ENCODE measurements at places on chromosomes 11 and 22. TPM values are rescaled to one million over a fixed set of nuclear protein-coding genes. Genes with fewer than 3 reads are reported as not detected.

GPHA2 gene
- not detected for polyA plus RNA-seq

MISFA gene
- 18.4 TPM for polyA plus RNA-seq

SCGB1C1 gene
- not detected for polyA plus RNA-seq

MPPED2 gene
- 6.1 TPM for polyA plus RNA-seq

RNF26 gene
- polyA plus RNA-seq: 13.2 TPM

SMIM38 gene
- polyA plus RNA-seq: 0.22 TPM

NXPE1 gene
- 0.03 TPM for polyA plus RNA-seq

MMP12 gene
- not detected for polyA plus RNA-seq

JRKL gene
- 3.4 TPM for polyA plus RNA-seq

KRTAP5-8 gene
- polyA plus RNA-seq: not detected

OR6M1 gene
- not detected for polyA plus RNA-seq

MRGPRG gene
- polyA plus RNA-seq: not detected

RFPL1 gene
- not detected for polyA plus RNA-seq

SCT gene
- polyA plus RNA-seq: 0.64 TPM

OR56B4 gene
- polyA plus RNA-seq: not detected

DAGLA gene
- polyA plus RNA-seq: 1.7 TPM

E2F8 gene
- 0.73 TPM for polyA plus RNA-seq

SMC1B gene
- polyA plus RNA-seq: not detected

RFPL2 gene
- not detected for polyA plus RNA-seq

UBQLN3 gene
- not detected for polyA plus RNA-seq

XBP1 gene
- 138 TPM for polyA plus RNA-seq

MMP10 gene
- polyA plus RNA-seq: not detected

CSNK2A3 gene
- polyA plus RNA-seq: 0.59 TPM

RAB38 gene
- polyA plus RNA-seq: 0.37 TPM

PANX3 gene
- not detected for polyA plus RNA-seq

FZD4 gene
- polyA plus RNA-seq: 13.5 TPM

TMPRSS13 gene
- 0.22 TPM for polyA plus RNA-seq

SART1 gene
- 52.0 TPM for polyA plus RNA-seq

PRCP gene
- polyA plus RNA-seq: 18.0 TPM

ATG16L2 gene
- 66.9 TPM for polyA plus RNA-seq

IGHMBP2 gene
- 9.1 TPM for polyA plus RNA-seq

C11orf65 gene
- polyA plus RNA-seq: 0.29 TPM

C11orf87 gene
- not detected for polyA plus RNA-seq

KREMEN1 gene
- 14.9 TPM for polyA plus RNA-seq

TEX54 gene
- not detected for polyA plus RNA-seq

HPX gene
- polyA plus RNA-seq: 0.22 TPM

TRIM48 gene
- not detected for polyA plus RNA-seq

NXPE4 gene
- not detected for polyA plus RNA-seq

FOLR1 gene
- polyA plus RNA-seq: 0.16 TPM
